ENCODE measurements at places on chromosomes 16 and 17.

GRCh38 chr16:56679818-56680217 lies 2.5 kb upstream of the MT1X start:
- DNase-seq = no peak

- DNase-seq = no peak
These were observed 73.6 kb downstream of the IL21R start for GRCh38 chr16:27475561-27475960.

DNA sequence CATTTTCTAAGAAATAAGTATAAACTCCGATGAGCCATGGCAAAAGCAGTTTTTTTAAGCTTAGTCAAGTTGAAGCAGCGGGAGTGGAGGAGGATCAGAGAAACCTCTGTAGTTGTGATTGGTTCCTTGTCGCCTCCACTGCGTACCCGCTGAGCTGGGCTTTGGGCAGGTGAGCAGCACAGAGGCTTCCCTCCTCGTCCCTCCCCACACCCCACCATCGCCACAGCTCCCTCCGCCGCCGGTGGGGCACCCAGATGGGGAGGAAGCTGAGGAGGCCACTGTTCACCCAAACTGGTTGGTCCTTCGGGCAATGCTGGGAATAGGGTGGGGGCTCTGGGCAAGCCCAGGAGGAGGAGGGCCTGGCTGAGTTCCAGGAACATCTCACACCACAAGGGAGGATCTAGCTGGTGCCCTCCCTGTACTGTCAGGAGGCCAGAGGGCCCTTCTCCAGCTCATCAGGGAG lies 5.2 kb upstream of the MRPL38 start:
- no peak for DNase-seq

DNA sequence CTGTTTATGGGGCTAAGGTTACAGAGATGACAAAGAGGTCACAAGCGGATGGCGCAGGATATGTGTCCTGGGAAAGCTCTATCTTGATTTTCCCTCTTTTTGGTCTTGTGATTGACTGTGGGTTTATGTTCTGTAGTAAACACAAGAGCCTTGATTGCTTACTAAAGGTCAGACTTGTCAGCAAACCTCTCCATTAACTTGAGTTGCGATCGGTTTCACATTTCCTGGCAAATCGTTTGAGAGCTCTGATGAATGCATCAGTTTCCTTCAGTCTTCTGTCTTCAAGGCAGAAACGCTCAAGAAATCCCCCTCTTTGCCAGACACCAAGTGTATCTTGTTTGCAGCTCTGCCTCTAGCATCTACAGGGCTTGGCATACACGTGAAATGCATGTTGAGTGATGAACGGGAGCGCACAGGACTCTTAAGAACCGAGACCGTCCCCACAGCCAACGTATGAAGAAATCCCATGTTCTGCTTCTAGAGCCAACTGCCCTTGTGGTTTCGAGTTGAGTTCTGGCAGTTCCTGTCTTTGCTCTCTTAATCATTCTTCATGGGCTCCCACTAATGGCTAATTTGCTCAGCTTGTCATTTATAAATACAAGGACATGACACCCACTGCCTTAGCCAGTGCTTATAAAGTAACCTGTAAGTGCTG lies 143.3 kb downstream of the PITPNC1 start:
- DNase-seq = no peak

GRCh38 chr16:5906351-5906750 lies 808.8 kb upstream of the EEF2KMT start:
- DNase-seq = no peak

GRCh38 chr16:89257281-89257731 lies 39.8 kb downstream of the ZNF778 start:
- DNase-seq = no peak

GRCh38 chr17:51860954-51861561 lies 297.5 kb downstream of the CA10 start:
- DNase-seq = no peak

DNA sequence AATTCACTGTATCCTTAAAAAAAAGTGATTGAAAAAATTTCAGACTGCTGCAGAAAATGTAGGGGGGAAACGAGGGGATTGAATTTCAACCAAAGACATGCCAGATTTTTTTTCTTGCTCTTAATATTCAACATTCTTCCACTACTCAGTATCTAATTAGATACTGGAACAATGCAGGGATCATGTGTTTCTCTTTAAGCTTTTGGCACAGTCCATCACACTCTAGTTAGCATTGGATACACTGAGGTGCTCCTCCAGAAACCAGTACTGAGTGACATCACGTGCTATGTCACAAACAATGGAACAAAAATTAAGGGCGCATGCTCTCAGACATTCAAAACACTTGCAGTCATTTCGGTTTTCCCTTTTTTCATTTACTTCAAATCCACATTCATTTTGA lies 298.6 kb upstream of the PSMD7 start:
- DNase-seq = no peak

DNA sequence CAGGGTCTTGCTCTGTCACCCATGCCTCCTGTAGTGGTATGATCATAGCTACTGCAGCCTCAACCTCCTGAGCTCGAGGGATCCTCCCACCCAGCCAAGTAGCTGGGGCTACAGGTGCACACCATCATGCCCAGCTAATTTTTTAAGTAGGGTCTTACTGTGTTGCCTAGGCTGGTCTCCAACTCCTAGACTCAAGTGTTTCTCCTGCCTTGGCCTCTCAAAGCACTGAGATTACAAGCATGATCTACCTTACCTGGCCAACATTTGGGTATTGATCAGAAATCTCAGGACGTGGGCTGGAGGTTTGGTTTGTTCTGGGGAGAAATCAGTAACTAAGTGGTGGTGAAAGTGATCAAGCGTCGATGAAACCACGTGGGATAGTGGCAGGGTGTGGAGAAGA lies 4.1 kb downstream of the CHD9 start:
- DNase-seq = no peak

GRCh38 chr16:53886482-53887378 lies 182.8 kb downstream of the FTO start:
- DNase-seq = no peak

- DNase-seq = no peak
These were observed 196.8 kb downstream of the TOX3 start for GRCh38 chr16:52350031-52350642.

Measured in stimulated activated CD8-positive, alpha-beta memory T cell treated with anti-CD3 and anti-CD28 coated beads, Interleukin-2, amount 100 ng/mL, for 48 hours (primary cell).